ENCODE measurements at places on chromosomes 11 and 22.

GRCh38 chr22:41995211-41995610, 3.4 kb upstream of the WBP2NL start:
- DNase-seq = no peak

DNA sequence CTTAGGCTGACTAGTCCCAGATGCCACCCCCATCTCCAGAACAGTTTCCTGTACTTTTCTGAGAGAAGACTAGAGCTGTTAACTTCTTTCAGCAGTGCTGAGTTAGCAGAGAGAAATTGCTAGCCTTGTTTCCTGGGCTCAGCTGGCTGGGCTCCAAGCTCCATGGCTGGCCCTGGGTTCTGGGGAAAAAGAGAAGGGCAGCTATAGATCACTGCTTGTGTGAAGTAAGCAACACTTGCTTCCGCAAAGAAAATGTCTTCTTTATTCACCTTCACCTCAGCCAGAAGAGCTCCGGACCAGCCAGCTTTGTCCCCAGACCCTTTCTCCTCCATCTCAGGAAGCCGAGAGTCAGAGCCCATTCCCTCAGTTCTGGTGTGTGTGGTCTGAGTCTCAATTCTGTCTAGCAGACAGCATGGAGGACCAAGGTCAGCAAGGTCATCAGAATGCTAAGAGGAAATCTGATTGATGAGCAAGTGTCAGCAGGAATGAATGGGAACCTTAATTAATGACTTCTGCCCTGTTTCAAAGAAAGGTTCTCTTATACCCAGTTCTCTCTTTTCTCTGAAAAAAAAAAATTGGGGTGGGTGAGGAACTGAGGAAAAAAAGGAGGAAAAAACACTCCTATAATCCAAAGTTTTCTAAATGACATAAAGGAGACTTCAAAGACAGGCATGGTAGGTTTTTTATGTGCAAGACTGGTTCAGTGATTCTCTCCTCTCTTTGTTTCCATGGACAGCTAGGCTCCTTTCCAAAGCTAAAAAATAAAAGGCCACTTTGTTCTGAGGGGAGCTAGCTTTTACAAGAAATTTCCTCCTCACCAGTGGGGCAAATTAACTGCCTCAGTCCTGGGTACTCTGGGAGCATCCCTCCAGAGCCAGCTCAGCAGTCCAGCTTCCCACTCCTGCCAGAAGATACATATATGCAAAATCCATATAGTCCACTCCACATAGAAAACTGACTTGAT, 63.6 kb upstream of the FAM181B start:
- DNase-seq = no peak

GRCh38 chr11:73218106-73218829, at the start of gene P2RY2:
P2RY2 (plus strand) TSS chr11:73218281; CDS start chr11:73234160, 15,879 bp downstream.
- no peak for DNase-seq

GRCh38 chr22:21803811-21804249, 63.6 kb downstream of the MAPK1 start:
- no peak for DNase-seq

GRCh38 chr22:38700789-38701628, at the start of gene JOSD1:
JOSD1 (minus strand) TSS chr22:38700943; CDS start chr22:38699987, 956 bp downstream.
- DNase-seq = peak; percentile 96

- no peak for DNase-seq
These were observed 182.5 kb downstream of the CADM1 start for GRCh38 chr11:115321605-115322289.

- DNase-seq = no peak
These were observed 96.0 kb upstream of the BDNF start for GRCh38 chr11:27795955-27796861.
